ENCODE measurements at places on chromosomes 1 and 21.

GRCh38 chr1:220487297-220487820 is 40.6 kb upstream of the MARK1 start:
- DNase-seq = no peak

- DNase-seq = no peak
Measured at GRCh38 chr1:150972417-150972940, 2.2 kb downstream of the CERS2 start.

- no peak for DNase-seq
Measured at GRCh38 chr1:82177192-82177591, 376.5 kb downstream of the ADGRL2 start.

DNA sequence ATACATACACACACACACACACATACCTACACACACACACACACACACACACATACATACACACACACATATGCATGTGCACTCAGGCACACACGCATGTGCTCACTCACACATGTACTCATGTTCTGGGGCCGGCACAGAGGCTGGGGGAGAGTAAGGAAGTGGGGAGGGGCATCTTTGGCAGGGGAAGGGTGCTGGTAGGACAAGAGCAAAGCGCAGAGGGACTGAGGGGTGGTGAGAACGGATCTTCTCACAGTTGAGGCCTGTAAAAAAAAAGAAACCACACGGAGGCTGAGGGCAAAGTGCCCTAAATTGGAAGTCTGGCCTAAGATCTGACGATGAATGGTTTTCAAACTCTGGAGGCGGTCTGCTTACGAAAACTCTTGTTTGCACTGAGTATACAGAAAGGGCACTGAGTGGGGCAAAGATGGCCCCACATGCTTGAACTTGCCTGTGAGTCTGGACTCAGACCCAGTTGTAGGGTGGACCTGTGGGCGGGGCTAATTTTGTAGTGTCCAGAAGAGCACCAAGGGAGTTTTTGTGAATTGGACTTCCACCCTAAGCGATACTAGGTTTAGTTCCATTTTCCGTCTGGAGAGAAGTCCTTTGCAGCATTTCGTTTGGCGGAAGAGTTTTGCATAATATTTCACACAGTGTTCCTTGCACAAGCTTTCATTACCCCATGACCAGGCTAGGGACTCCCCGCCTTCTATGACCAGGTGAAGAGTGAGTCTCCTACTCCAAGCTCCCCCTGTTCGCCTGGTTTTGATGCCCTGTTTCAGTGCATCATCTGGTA is 79.3 kb upstream of the LYST start:
- no peak for DNase-seq

DNA sequence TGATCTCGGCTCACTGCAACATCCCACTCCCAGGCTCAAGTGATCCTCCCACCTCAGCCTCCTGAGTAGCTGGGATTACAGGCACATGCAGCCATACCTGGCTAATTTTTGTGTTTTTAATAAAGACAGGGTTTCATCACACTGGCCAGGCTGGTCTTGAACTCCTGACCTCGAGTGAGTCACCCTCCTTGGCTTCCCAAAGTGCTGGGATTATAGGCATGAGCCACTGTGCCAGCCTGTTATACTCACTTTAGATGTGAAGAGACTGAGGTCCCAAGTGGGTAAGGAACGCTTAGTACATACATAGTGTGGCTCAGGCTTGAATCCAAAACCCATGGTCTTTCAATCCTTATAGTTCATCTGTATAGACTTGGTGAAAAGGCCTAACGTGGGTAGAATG is 63.7 kb upstream of the EPS8L3 start:
- no peak for DNase-seq

- no peak for DNase-seq
Measured at GRCh38 chr1:30129421-30130055, 593.8 kb downstream of the MATN1 start.

DNA sequence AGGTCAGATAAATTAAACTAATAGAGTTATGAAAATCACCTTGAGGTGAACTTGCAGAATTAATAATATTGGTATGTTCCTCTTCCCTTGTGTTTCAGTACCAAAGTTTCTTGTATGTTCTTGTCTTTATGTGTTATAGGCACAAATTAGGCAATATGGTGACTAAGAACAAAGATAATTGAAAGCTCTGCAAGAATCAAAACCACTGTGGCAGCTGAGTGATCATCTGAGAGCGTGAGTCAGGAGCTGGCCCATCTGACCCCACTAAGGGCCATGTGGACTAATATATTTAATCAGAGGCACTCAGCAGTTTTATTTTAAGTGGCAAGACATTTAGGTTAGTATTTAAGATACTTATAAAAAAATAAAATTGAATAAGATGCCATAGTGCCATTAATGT is 12.8 kb upstream of the CASQ2 start:
- DNase-seq = no peak

DNA sequence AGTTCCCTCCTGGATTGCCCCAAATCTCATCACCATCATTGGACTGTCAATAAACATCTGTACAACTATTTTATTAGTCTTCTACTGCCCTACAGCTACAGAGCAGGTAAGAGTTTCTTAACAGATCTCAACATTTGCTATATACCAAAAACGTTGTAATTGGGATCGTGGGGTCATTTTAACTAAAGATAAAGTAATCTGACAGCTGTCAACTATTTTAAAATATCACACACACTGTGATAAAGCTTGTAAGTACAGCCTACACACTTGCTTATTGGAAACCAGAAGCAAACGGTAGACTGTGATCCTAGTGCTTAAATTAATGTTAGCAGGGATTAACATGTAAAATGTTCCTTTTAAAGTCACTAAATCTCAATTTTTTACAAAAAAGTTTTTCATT is 7.9 kb downstream of the CEPT1 start:
- no peak for DNase-seq

DNA sequence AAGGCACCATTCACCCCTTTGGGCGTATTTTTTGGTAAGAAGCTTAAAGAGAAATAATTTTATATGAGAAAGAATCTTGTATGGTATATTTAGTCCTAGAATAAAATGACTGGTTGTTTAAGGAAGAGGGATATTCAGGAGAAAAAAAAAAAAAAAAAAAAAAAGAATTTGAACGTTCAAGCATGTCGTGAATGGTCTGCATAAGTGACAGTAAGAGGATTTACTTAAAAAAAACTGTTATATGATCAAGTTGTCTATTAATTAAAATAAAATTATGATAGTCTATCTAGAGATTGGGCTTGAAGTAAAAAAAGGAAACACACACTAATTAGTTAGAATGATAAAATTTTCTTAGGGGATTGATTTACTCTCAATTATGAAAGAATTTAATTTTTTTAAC is 11.7 kb upstream of the OR14I1 start:
- no peak for DNase-seq

DNA sequence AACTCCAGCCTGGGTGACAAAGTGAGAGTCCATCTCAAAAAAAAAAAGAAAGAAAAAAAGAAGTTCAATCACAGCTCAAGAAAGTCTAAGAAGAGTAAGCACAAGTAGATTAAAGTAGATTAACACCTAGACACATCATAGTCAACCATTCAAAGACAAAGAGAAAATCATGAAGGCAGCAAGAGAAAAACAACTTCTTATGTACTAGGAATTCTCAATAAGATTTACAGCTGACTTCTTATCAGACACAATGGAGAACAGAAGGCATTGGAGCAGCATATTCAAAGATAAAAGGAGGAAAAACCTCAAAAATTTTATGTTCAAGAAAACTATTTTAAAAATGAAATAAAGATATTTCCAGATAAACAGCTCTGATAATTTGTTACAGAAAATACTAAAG is 147.3 kb downstream of the LBR start:
- DNase-seq = no peak

DNA sequence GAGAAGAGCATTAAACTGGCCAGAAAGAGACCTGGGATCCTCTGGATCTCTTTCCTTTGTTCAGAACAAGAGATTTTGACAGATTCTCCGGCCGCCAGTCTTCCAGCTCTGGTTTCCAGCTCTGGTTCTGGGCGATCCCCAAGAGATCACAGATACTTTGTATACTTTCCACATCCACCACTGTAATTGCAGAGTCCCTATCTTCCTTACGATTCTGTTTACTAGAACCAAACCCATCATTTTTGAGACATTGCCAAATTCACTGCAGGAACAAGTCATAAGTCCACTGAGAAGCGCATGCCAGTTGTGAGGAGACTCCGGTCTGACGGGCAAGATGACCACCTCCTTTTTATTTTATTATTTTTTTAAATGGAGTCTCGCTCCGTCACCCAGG is 505.2 kb downstream of the SMYD3 start:
- DNase-seq = no peak

DNA sequence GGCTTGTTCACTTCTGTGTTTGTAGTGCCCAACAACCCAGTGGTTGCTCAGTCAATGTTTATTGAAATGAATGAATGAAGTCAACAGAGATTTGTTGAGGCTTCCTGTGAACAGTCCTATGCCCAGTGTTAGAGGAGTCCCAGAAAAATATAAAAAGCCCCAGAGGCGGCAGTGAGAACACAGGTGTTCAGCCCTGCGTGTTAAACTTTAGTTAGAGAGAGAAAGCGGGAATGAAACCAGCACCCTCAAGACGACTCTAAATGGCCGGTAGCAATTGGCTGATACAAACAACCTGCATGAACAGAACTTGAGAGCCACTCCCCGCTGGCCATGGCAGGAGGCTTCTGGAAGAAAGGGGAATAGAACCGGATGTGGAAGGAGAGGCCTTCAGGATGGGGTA is 22.6 kb downstream of the TMEM51 start:
- DNase-seq = no peak

DNA sequence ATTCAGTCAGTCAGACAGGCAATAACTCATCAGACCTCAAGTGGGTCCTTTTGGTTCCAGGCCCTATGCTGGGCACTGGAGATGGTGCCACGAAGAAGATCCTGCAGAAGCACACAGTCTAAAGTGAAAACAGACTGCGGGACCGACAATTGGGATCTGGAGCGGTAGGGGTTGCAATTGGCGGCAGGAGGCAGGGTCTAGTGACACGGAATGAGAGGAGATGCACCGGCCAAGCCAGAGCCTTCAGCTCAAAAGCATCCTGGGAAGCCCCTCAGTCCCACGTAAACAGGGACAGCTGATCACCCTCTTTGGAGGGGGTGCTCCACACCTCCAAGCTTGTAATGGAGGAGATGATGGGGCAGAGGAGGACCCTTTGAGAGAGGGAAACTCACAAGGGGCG is 56.2 kb downstream of the KLHDC7A start:
- no peak for DNase-seq

GRCh38 chr1:178540204-178540603 is 27.3 kb downstream of the TEX35 start:
- DNase-seq = no peak

GRCh38 chr1:8721679-8722324 is 95.6 kb downstream of the RERE start:
- DNase-seq = no peak

DNA sequence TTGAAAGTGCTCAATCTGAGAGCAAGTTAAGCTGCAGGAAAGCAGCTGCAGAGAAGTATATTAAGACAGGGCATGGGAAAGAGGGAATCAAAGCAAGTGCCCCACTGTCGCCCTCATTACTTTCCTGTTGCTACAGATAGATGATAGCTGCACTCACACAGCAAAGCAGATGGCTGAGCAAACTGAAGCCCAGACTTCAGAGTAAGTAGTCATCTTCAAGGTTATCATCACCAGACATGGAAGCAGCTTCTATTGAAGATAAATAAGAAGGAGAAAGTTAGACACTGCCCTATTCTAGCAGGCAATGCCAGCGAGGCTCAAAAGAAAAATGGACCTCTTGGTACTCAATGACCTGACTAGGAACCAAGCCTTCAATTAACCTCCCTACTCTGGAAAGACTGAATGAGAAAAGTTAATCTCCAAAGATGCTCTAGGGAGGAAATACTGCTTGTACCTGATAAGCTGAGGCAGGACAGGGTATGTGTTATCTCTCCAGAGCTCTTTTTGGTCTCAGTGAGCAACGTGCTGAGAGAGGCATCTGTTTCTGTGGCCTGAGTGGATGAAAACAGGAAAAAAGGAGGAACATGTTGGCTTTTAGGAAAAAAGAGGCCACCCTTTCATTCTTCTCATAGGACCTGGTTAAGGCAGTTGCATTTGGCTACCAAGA is 11.1 kb upstream of the MRPL9 start:
- no peak for DNase-seq

GRCh38 chr1:109535971-109536491 is 3.6 kb upstream of the GPR61 start:
- DNase-seq = no peak

DNA sequence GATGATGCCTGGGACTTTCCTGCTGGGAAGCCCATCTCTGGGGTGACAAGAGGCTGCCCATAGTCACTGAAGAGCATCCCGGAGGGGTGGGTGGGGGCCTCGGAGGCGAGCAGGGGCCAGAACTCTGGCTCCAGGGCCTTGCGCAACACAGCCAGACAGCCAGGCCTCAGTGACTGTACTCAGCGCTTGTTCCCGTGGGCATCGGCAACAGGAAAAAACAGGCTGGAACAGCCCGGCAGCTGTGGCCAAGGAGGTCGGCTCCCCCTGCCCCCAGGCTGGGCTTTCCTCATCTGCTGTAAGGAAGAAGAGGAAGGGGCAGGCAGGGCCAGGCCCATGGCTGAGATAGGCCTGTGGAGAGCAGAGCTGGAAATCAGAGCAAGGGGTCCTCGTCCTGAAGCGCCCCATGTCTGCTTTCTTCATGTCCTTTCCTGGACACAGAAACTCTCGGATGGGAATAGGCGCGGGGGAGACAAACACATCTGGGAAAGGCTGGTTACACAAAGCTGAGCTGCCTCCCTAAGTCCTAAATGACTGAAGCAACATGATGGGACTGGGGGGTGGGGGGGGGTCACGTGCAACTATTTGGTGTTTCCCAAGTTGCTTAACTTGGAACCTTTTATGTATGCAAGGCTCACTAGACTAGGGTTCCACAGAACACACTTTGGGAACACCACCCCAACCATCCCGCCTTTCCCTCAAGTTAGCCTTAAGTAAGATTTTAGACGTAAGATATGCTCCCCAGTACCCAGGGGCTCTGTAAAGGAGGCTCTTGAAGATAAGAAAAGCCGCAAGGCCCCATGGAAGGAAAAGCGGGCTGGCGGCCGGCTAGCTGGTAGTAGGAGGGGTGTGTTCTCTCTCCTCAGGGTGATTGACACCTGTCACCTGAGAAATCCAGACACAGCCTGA is 30.7 kb downstream of the HSPG2 start:
- DNase-seq = peak; percentile 95

Data from tibial artery (tissue), 4 donors.